WERI-Rb-1 (cell line): ENCODE measurements at places on chromosomes 2 and 18.
A peak's percentile ranks its signal among the peaks of the same experiment; 100 is the strongest.

- no peak for DNase-seq
Observed at GRCh38 chr2:42098571-42099437, 51.0 kb downstream of the PKDCC start.

DNA sequence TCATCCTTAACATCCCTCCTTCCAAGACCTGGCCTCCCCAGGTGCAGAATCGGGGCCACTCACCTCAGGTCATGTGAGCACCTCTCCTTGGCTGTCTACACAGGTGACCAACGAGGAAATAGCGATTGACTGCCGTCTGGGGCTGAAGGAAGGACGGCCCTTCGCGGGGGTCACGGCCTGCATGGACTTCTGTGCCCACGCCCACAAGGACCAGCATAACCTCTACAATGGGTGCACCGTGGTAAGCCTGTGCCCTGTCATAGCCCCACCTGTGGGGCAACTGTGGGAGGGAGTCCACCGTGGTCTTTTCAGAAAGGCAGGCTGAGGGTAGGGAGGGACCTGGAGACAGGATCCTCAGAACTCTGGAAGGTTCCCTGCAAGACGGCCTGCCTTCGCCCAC is 54.3 kb downstream of the BOLA3 start:
- DNase-seq: no peak

- no peak for DNase-seq
Observed at GRCh38 chr2:241637795-241638660, 535 bp downstream of the ATG4B start.

DNA sequence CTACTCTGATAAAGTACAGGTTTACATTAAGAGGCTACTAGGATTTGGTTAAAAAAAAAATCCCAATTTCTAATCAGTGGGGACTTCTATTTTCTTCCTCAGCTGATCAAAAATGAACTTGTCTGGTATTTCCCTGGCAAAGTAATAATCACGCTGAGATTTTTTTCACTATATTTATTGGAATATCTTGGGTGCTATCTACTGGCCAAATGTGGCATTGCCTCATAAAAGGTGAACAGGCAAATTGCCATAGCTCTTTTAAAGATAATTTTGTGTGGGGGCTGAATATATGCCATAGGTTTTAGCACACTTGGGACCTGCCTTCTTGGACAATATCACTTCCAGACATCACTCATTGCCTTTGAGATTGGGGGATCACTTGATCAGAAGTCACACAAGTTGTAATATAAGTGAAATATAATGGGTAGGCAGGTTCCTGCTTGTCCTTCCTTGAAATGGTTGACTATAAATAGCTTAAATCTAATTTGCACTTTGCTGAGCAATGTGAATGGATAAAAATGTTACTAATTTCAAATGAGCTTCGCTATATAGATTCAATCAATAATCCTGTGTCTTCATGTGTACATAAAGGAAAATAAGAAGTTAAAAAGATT is 7.0 kb upstream of the NXPH2 start:
- no peak for DNase-seq

DNA sequence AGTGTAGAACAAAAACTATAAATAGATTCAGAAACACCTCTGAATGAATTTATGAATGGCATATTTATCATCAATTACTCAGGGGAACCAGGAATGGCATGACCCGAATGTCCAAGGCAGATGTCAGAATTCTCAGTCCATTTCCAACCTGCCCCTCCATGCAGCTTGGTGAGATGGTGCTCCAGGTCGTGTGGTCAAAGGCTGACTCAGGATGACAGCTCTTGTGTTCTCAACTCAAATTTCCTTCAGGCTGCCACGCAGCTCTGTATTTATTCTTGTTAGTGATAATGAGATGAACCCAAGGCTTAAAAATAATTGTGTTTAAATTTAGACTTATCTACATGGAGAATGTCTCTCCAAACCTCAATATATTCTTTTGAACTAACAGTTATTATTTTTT is 146.9 kb downstream of the METTL4 start:
- no peak for DNase-seq

GRCh38 chr2:73289304-73289703 is 4.0 kb downstream of the EGR4 start:
- no peak for DNase-seq

DNA sequence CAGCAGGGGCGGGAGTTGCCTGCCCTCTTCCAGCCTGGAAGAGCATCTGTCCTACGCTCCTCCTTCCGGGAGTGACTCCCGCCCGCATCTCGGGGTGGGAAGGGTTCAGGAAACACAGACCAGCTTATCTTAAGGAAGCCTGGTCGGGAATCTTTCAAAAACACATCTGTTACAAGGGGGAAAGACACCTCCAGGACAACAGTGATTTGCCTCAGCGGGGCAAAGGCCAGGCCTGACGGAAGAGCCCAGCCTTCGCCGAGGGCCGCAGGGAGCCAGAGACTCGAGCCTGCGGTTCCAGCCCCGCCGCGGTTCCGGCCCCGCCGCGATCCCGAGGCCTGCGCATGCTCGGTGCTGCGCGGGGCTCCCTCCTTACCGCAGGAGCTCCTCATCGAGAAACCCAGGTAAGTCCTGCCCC is 38.1 kb upstream of the TGIF1 start:
- DNase-seq: no peak

DNA sequence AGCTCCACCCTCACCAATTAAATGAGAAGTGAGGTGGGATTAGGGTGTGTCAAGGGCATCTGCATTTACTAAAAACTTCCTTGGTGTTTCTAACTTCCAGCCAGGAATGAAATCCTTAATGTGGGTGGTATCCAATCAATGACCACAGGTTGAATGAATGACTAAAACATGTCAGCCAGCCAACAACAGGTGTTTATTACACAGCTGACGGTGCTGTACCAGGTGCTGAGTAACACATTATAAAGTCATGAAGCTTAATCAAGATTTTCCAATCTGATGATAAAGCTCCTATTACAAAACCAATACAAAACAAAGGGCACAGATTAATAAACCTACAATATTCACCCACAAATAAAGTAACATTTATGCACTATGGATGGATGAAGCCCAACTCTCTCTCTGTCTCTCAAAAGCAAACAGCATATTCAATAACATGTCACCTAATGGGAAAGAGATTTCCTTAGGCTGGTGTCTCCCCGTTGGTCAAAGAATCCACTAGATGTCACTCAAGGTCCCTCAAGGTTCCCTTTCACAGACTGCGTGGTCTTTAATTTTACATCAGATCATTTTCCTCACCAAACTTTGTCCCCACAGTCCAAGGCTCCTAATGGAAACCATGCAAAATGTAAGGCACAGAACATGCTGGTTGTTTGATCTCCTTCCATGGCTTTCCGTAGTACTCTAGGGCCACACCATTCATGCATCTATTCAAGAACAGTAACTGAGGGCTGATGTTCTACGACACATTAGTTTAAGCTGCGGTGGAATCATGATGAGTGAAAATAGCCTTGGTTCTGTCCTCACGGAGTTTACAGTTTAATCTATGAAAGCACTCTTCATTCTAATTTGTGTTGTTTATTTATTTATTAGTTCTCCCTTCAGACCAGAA is 6.4 kb upstream of the PTPN4 start:
- peak; percentile 32 for DNase-seq
